Forelimb muscle (tissue), 1 donor: ENCODE measurements at places on chromosomes 6 and 20. TPM values are rescaled to one million over a fixed set of nuclear protein-coding genes. Genes with fewer than 3 reads are reported as not detected.

GRCh38 chr6:156427345-156427744 lies 349.8 kb upstream of the ARID1B start:
- no peak for DNase-seq

- no peak for DNase-seq
These were observed 476.8 kb downstream of the CBLN4 start for GRCh38 chr20:55528482-55528881.

GRCh38 chr20:10550204-10551118 lies 115.4 kb downstream of the SLX4IP start:
- no peak for DNase-seq

Gene OPRL1
- 1.1 TPM for polyA plus RNA-seq
